Tibial artery (tissue), 4 donors: ENCODE measurements at places on chromosomes 7 and 10.

GRCh38 chr10:78616125-78616695, 452.6 kb upstream of the ZMIZ1 start:
- no peaks in the 10 kb centered on the region for H3K27me3 ChIP-seq
- H3K4me1 ChIP-seq: no peaks in the 10 kb centered on the region
- H3K27ac ChIP-seq: no peak overlapping the region
- no peak overlapping the region for H3K4me3 ChIP-seq
- DNase-seq: no peak
- no peaks in the 10 kb centered on the region for H3K36me3 ChIP-seq

GRCh38 chr10:80075781-80076180, 2.7 kb upstream of the TMEM254 start:
- no peak overlapping the region for H3K27ac ChIP-seq
- H3K4me1 ChIP-seq: peaks cover 16% of the 10 kb centered on the region
- DNase-seq: no peak
- no peak overlapping the region for H3K4me3 ChIP-seq

DNA sequence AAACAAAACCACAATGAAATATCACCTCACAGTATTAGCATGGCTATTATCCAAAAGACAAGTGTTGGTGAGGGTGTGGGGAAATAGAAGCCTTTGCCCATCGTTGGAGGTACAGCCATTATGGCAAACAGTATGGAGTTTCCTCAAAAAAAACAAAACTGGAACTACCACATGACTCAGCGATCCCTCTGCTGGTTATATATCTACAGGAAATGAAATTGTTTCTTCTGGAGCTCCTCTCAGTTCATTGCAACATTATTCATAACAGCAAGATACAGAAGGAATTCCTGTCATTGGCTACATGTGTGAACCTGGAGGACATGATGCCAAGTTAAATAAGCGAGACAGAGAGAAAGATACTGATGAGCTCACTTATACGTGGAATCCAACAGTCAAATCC, 2.4 kb upstream of the UBE3C start:
- no peaks in the 10 kb centered on the region for H3K36me3 ChIP-seq
- no peak for DNase-seq
- H3K4me1 ChIP-seq: peaks cover 17% of the 10 kb centered on the region
- no peak overlapping the region for H3K4me3 ChIP-seq
- peaks cover 4% of the 10 kb centered on the region for H3K27me3 ChIP-seq

GRCh38 chr7:132112657-132113056, 463.6 kb downstream of the PLXNA4 start:
- no peaks in the 10 kb centered on the region for H3K27me3 ChIP-seq
- H3K4me1 ChIP-seq: no peaks in the 10 kb centered on the region
- H3K4me3 ChIP-seq: no peak overlapping the region
- DNase-seq: no peak
- no peak overlapping the region for H3K27ac ChIP-seq

GRCh38 chr7:35536396-35536826, 158.5 kb downstream of the HERPUD2 start:
- H3K27ac ChIP-seq: no peak overlapping the region
- peaks cover 4% of the 10 kb centered on the region for H3K4me1 ChIP-seq
- no peak for DNase-seq
- H3K27me3 ChIP-seq: no peaks in the 10 kb centered on the region
- H3K4me3 ChIP-seq: no peak overlapping the region
- H3K36me3 ChIP-seq: no peaks in the 10 kb centered on the region
